ENCODE measurements at places on chromosomes 2 and 18. TPM values are rescaled to one million over a fixed set of nuclear protein-coding genes. Genes with fewer than 3 reads are reported as not detected.

DNA sequence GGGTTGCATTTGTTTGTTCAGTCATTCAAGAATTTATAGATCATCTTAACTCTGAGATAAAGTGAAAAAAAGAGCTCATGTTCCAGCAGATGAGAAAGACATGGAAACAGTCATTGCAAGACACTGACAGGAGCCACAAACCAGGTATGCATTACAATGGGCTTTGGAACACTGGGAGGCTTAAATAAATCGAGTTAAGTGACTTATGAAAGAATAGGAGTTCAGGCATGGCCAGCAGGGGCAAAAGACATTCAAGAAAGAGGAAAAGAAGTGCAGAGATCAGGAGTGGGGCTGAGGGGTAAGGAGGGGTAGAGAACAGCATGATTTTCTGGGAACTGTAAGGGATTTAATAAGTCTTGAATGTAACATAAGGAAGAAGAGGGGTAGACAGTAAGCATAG, 121.2 kb upstream of the EPC2 start:
- no peak for DNase-seq

DNA sequence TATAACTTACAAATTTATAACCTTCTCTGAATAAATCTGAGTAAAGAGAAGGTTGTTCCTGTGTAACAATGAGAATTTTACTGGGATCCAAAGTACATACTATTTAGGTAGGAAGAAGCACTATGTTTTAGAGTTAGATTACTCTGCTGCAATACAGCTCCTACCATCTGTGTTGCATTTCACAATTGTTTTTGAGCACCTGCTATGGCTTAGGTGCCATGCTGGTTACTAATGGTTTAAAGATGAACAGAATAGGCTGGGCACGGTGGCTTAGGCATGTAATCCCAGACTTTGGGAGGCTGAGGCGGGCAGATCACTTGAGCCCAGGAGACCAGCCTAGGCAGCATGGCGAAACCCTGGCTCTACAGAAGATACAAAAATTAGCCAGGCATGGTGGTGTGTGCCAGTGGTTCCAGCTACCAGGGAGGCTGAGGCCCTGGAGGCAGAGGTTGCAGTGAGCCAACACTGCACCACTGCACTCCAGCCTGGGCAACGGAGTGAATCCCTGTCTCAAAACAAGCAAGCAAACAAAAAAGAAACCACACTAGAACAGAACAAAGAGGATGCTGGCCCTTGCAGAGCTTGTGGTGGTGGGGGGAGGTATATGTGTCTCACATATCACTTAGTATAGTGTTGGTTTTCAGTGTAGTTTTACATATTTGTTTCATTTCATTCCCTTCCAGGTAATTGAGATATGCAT, 56.7 kb downstream of the SPTBN1 start:
- DNase-seq: no peak

DNA sequence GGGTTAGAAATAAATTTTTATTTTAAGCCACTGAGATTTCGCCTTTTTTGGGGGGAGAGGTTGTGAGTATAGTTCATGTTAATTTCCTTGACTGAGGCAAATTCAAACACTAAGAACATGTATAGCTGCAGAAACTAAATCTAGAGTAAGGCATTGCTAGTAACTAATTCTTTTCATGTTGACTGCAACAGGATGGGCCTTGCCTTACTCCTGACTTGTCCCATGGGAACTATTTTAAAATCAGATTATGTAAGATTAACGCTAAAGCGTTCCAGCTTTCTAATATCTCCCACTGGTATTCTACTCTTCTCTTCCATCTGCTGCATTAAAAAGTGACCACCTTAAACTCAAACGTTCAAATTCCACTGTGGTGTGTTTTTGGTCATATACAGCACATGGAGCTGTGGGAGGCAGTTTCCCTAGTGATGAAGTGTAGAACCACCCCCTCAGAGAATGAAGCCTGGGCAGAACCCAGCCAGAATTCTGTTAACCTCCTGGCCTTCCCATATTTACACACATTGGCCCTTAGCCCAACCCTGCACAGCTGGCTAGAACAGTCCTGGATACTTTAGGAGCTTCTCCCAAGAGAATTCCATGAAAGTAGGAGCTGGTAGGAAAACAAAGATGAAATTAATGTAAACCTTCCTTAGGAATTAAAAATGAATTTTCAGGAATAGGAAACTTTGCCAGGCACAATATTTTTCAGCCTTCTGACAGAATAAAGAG, 687.8 kb downstream of the SLC4A3 start:
- DNase-seq: no peak

- DNase-seq: no peak
These were observed 82.0 kb downstream of the MTCL1 start for GRCh38 chr18:8787371-8787670.

DNA sequence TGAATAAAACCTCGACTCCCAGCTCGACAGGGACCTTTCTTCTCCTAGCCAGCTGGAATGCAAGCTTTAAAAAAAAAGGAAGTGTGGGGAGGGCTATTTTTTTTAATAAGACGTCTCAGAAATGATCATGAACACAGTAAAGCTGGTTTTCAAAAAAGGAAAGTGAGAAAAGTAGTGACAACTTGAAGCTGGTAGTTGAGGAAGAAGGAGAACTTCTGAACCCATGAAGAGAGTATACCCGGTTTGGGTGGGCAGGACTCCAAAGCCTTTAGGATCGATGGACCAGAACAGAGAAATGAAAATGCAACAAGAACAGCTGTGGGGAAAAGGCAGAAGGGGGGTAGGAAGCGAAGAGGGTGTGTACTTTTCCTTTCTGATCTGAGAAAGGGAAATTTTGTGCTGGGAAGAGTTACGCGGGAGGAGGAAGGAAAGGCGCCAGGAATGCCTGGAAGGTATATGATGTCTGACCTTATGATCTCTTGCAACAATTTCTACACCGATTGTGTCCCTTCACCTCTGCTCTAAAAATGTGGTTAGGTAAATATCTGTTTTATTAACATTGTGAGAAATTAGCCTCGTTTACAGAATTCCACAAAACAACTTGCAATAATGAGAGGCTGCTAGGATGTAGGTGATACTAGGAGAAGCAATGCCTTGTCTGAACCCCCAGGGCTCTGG, 22.6 kb upstream of the CYP1B1 start:
- DNase-seq: no peak

The MARCHF4 gene
- total RNA-seq: not detected

The PLEKHA3 gene
- 22.2 TPM for total RNA-seq

DNA sequence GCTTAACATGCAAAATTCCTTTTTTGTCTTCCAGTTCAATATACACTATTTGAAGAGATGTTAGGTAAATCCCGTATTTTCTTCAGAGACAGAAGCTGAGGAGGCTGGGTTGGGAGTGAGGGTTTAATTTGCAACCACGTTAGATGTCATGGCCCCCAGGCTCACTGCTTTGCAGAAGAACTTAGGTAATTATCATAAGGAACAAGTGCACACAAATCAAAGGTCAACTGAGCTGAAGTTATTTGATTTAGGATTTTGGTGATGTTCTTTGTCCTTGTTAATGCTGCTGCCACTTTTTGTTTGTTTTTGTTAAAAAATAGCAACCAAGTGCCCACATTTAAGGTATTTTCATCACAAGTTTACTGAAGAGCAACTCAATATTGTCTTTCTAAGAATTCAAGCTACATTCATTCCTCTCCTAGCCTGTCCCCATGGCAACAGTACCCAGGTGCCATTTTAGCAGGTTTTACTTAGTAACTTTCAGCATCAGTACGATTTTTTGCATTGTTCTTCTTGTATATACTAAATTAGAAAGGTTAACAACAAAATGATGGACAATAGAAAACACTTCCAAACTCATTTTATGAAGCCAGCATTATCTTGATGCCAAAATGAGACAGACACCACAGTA, 62.9 kb upstream of the NDUFV2 start:
- DNase-seq: no peak

- peak; percentile 56 for DNase-seq
These were observed 89.6 kb downstream of the UPP2 start for GRCh38 chr2:158191076-158191895.

Measured in activated CD8-positive, alpha-beta T cell treated with anti-CD3 and anti-CD28 coated beads for 36 hours (primary cell).